ENCODE measurements at places on chromosomes 12 and 14.

GRCh38 chr14:34003082-34003668, 52.3 kb upstream of the EGLN3 start:
- no peak for DNase-seq

DNA sequence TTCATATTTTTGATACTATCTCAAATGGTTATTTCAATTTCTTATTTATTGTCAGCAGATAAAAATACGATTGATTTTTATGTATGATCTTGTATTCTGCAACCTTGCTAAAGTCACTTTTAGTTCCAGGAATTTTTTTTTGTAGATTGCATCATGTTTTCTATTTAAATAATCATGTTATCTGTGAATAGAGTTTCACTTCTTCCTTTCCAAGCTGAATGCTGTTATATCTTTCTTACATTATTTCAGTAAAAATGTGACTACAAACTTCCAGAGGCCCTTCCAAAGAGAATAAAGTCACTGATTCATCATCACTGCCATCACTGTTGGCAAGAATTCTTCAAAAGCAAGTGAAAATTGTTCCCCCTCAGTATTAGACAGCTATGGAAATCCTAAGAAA, 104.7 kb upstream of the RAP1B start:
- no peak for DNase-seq

DNA sequence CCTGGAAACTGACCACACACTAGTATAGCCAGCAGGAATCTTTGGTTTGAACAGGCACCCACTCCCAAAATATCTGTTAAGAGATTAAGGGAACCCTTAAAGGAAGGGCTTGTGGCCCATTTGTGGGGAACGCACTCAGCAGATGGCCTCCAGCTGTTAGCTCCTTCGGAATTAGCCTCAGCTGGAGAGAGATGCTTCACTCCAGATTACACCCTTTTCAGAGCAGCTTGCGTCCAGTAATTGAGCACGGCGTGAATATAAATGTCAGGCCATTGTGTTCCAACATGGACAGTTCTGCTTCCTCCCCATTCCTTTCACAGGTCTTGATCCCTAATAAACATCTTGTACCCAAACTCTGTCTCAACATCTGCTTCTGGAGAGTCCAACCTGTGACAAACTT, 397.8 kb downstream of the SEC23A start:
- DNase-seq, result no peak

DNA sequence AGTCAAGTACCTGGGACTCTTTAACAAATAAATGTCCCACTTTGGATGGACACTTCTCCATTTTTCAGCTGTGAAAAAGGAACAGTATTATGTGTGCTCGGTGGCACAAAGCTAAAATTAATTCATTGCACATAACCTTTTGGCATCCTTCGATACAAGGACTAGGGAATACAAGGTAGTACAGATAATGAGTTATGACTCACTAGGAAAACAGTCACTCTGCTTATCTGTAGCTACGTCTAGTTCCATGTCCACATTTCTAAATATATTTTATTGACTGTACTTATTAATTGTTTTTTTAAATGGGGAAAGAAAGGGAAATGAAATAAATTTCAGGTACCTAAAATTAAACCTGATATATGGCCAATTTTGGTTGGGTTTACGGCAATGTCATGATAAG, 35.2 kb upstream of the RIC8B start:
- no peak for DNase-seq

DNA sequence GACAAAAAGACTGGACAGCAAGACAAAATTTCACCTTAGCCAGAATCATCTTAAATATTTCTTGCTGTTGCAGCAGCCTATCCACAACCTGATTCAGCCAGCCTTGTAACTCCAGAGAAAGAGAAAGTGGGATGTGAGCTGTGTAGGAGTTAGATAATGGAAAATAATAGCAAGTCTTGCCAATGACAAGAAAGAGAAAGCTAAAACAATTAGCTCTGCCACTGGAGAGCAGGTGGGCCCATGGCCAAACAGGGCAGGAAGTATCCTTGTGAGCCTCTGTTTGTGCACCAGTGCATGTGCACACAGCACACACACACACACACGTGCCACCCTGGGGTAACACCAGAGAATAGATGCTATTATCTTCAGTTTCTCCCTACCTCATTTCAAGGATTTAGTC, 106.0 kb upstream of the CCDC196 start:
- no peak for DNase-seq

DNA sequence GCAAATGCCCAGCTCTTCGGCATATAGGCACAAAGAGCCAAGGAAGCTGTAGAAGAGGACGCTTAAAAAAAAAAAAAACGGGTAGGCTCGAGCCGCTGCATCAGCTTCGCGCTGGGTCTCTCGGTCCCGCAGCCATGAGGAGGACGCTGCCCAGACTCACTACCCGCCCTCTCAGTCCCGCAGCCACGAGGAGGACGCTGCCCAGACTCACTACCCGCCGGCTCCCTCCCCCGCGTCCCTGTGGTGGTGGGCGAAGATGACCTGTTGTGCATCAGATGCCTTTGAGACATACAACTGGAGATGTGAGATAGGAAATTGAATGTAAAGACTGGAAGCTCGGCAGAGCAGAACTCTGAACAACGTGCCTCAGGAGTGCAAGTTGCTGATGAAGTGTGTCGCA, 11.4 kb upstream of the SPSB2 start:
- no peak for DNase-seq

GRCh38 chr12:2586156-2587038, 208.4 kb upstream of the FKBP4 start:
- no peak for DNase-seq

DNA sequence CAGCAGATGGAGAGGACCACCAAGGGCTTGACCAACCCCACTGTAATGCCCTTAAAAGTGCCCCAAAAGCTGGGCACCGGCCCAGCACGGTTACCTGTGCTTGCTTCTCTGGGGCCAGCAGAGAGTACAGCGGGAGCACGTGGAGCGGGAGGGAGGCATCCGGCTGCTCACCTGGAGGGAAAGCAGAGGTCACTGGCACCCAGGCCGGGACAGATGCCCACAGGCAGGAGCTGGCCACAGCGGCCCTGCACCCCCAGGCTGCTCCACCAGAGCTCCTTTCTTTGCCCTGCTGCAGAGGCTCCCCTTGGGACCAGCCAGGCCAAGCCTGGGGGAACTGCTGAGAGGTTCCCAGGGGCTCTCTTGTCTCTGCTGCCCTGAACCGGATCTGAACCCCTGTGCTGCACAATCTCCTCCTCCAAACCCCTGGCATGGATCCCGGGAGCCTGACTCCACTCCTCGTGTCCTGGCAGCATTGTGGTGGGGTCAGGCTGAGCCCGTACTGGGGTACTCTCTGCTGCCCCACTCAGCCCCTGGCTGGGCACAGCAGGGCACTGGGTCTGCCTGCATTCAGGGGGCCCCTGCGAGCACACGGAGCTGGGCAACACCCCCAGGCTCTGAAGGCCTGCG, 24.0 kb downstream of the DHX37 start:
- DNase-seq, result no peak

GRCh38 chr12:77998236-77998786, 167.6 kb downstream of the NAV3 start:
- DNase-seq, result no peak

GRCh38 chr12:62606654-62607053, 140.0 kb downstream of the MON2 start:
- no peak for DNase-seq

DNA sequence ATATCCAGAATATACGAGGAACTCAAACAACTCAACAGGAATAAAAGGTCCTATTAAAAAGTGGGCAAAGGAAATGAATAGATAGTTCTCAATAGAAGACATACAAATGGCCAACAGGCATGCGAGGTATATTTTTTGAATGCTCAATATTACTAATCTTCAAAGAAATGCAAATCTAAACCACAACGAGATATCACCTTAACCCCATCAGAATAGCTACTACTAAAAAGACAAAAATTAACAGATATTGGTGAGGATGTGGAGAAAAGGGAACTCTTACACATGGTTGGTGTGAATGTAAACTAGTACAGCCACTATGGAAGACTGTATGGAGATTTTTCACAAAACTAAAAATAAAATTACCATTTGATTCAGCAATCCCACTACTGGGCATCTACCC, 99.2 kb downstream of the TMEM260 start:
- DNase-seq, result no peak

DNA sequence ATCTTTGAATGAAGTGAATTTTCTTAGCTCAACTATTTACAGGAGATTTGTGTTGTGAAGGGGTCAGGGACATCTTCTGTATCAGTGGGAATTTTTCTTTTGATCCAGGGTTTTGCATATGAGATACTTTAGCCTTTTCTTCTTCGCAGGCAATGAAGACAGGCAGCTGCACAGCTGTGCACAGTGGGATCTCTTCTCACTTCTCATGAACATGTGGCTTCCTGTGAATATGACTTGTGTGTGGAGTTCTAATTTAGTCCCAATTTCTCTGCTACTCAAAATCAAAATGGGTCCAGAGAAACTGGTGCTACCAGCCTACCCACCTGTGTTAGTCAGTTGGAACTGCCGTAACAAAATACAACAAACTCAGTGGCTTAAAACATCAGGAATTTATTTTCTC, 37.8 kb downstream of the ARF6 start:
- no peak for DNase-seq

GRCh38 chr12:14403711-14404196, 38.3 kb downstream of the ATF7IP start:
- DNase-seq, result no peak

GRCh38 chr12:132162508-132163031, 18.3 kb downstream of the NOC4L start:
- no peak for DNase-seq

- no peak for DNase-seq
Observed at GRCh38 chr12:49631336-49631907, 8.1 kb downstream of the PRPF40B start.

GRCh38 chr12:26109343-26109881, 15.4 kb downstream of the BHLHE41 start:
- no peak for DNase-seq

- no peak for DNase-seq
Observed at GRCh38 chr12:77377622-77378021, 312.3 kb upstream of the E2F7 start.

- no peak for DNase-seq
Observed at GRCh38 chr12:118183155-118183554, 47.2 kb downstream of the PEBP1 start.

DNA sequence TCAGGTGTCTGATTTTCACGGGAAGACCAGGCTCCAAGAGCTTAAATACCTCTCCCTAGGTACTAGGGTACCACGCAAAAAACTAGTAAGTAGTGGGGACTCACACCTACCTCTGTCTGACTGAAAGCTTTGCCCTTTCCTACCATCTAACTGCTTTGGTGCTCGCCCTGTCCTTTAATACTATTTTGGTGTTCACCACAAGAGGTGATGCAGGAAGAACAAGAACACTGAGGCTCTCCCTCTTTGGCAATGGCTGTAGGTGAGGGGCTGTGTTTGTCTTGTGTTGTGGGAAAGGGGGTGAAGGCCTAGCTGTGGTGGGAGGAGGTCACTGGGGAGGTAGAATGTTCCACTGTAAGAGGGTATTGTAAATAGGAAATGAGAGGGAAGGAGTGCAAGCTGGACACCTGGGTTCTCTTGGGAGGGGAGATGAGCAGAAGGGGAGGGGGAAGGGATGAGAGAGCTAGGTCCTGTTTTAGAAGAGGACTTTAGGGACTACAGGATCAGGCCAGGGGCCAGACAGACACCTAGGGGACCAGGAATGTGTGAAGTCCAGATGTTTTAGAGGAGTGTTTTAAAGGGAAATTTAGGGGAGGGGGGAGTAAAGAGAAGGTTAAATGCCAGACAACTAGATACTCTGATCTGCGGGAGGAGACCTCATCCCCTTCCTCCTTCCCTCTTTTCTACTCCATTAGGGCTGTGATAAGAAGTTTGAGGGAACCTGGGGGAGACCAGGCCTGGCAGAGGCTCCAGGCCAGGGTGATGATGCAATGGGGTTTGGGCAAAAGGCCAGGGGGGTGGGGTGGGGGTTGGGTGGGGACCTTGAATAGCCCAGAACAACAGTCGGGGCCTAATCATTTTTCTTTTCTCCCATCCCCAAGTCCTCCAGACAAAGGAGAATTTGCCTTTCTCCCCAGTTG, 2.1 kb downstream of the ITGA5 start:
- DNase-seq, result no peak

DNA sequence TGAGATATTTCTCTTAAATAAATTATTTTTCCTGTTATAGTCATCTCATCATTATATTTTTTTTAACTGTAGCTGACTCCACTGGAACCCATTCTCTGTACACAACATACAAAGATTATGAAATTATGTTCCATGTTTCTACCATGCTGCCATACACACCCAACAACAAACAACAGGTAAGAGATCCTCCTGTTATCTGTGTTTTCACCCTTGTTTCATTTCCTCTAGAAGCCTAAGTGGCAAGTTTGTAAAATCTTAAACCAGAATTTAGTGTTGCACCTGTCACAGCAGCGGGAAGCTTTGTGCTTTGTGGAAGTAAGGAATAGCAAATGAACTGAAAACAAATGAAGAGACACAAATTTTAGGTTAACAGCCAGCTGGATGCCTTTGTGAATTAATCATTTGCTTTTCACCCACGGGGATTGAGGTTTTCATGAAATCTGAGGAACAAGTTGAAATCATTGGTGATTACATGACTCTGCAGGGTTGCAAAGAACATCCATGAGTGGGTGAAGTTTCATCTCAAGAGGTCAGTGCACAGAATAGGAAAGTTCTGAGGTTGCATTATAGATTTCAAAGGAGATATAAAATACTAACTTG, 273.9 kb upstream of the RGS6 start:
- no peak for DNase-seq

DNA sequence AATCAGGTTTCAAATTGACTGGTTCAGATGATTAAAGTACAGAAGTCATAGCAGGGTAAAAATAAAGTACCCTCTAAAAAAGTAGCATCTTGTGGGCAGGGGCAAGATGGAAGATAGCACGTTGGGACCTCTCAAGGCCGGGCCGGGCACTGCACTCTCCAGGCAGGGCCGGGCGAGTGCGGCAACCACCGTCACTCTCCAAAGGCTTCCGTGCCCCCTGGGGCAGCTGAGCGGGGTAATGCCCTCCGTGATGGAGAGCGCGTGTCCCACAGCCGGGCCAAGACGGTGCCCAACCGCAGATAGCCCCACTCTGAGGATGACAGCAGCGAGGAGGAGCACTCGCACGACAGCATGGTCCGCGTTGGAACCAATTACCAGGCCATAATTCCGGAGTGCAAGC, 8.6 kb upstream of the PLXNC1 start:
- DNase-seq, result no peak

DNA sequence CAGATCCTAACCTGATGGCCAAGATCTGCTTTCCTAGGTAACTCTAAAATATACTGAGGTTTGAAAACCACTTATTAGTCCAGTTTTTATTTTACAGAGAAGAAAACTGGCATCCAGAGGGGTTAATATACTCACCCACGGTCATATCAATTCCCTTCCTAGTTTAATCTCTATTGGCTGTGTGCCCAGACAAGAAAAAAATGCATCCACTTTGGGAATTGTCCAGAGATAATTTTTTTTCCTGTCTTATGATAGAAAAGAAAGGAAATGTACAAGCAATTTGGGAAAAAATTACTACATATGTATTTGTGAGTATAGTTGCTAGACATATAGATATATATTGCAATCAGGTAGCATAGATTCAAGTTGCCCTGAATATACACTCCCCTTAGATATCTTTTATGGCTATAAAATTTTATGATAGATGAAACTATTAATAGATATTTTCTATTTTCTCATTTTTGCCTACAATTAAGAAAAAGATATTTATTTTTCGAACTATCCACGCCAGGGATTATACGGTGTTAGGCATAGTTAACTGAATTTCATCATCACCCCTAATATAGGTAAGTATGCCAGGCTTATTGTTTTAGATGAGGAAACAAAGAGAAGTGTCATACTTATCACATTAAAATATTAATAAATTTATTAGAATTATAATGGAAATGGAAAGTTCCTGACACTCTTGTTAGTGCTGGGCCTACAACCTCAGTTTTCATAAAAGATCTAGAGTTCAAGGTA, 100.5 kb upstream of the SLC38A2 start:
- DNase-seq, result no peak

- no peak for DNase-seq
Observed at GRCh38 chr14:102616799-102617198, 24.4 kb downstream of the RCOR1 start.
